ENCODE measurements at places on chromosomes 7 and 10.

GRCh38 chr7:69095649-69096048 is 502.6 kb upstream of the AUTS2 start:
- no peak for DNase-seq

DNA sequence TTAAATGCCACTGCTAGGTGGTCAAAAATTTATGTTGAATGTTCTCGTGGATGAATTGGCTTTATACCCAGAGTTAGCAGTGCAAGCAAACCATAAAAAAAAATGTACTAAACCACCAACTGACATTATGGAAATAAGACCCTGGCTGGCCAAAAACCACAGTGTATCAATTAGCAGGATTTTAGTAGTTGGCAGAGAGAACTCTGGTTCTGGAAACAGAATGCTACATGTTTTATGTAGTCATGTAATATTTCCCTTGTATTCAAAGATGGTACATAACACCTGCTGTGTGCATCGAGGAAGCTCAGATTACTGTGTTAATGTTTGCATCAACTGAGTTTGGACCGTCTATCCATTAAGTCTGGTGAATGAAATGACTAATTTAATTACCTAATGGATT is 618.5 kb downstream of the CCSER2 start:
- DNase-seq = no peak

- no peak for DNase-seq
Observed at GRCh38 chr10:95675403-95676116, 18.2 kb downstream of the TCTN3 start.

- no peak for DNase-seq
Observed at GRCh38 chr7:27802999-27803398, 63.0 kb downstream of the TAX1BP1 start.

DNA sequence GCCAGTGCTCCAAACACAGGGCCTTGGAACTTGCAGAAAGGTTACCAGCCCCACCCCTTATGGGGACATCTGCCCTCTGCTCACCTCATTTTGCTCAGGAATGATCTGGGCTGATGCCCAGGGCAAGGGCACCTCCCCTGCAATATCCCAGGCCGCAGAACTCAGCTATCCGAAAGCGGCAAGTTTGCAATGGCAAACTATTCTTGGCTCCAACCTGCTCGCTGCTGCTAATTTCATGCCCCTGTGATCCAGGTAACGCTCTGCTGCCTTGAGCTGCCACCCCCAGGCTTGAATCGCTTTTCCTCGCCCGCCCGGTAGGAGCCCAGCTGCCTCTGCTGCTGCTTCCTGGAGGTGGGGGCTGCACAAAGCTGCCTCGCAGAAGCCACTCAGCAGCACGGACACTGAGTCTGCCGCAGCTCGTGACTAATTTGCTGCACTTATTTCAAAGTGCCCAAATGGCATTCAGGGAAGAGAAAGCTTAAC is 18.2 kb downstream of the SLC29A3 start:
- no peak for DNase-seq

DNA sequence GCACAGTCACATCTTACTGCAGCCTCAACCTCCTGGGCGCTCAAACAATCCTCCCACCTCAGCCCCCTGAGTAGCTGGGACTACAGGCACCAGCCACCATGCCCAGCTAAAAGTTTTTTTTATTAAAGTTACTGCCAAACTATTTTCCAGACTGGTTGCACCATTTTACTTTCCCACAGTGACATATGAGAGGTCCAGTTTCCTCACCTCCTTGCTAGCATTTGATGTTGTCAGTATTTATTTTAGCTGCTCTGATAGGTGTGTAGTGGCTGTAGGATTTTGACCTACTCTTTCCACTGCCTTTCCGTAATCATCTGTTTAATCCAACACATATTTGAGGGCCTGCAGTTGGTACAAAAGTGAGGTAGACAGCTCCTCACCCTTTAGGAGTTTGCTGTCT is 5.4 kb upstream of the UBE3C start:
- DNase-seq = no peak

DNA sequence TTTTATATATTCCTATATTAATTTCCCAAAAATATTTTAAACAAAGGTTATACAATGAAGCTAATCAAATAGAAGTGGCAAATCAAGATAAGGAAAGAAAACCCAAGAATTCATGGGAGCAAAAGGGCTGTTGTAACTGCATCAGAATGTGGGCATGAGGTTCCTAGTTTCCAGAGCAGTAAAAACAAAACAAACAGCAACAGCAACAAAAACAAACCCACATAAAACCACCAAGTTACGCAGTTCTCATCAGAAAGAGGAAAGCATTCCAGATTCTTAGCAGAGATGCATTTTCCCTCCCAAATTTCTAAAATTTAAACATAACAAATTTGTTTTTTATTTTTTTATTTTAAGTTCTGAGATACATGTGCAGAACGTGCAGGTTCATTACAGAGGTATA is 34.8 kb upstream of the MSMB start:
- no peak for DNase-seq

DNA sequence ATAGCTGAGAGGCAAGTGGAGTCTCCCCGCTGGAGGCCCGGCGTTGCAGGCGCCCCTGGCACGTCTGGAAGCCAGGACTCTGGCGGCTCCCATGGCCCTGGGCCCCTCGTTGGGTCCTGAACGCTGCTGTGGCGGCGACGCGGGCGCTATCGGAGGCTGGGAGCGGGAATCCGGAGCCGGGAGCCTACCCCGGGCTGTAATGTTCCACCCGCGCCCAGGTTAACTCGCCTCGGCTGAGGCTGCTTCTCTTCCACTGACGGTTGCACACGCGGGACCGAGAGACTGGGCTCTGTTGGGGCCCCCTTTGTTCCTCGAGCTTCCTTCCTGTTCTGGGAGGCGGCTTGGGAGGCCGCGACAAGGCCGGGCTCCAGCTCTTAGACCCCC is 1.3 kb upstream of the HOXA5 start:
- no peak for DNase-seq

GRCh38 chr7:45146531-45147379 is 10.8 kb upstream of the RAMP3 start:
- no peak for DNase-seq

DNA sequence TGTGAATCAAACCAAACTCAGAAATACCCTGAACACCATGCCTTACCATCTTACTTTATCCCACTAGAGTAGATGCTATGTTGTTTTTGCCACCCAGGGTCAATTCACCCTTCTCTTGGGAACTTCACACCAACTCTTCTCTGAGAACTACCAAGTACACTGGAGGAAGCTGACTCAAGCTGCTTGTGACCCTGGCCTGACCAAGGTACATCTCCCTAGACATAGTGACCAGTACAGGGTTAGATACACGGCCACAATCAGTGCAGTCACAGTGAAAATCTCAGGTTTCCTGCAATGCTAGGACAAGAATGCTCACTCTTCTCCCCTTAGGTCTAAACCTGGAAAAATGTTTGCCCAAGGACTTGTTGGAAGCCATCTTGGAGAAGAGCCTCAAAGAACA is 31.8 kb downstream of the EZH2 start:
- DNase-seq = no peak
